ENCODE measurements at places on chromosomes 6 and 20. TPM values are rescaled to one million over a fixed set of nuclear protein-coding genes. Genes with fewer than 3 reads are reported as not detected.

Gene JPH2
- 48.9 TPM for total RNA-seq

Gene CFB
- 476 TPM for total RNA-seq

Gene PFDN6
- 38.6 TPM for total RNA-seq

Gene SNX9
- total RNA-seq: 56.7 TPM

Gene ITPA
- total RNA-seq: 44.4 TPM

Gene PRSS35
- total RNA-seq: 2.8 TPM

Gene TRIM40
- not detected for total RNA-seq

Gene GJA10
- total RNA-seq: not detected

Gene HLA-DRB1
- 174 TPM for total RNA-seq

Gene SPAG4
- 7.2 TPM for total RNA-seq

- DNase-seq: no peak
Observed at GRCh38 chr6:103284835-103285234, 1574.9 kb downstream of the HACE1 start.

GRCh38 chr6:5673019-5673790, 333.5 kb downstream of the NRN1 start:
- no peak for DNase-seq

DNA sequence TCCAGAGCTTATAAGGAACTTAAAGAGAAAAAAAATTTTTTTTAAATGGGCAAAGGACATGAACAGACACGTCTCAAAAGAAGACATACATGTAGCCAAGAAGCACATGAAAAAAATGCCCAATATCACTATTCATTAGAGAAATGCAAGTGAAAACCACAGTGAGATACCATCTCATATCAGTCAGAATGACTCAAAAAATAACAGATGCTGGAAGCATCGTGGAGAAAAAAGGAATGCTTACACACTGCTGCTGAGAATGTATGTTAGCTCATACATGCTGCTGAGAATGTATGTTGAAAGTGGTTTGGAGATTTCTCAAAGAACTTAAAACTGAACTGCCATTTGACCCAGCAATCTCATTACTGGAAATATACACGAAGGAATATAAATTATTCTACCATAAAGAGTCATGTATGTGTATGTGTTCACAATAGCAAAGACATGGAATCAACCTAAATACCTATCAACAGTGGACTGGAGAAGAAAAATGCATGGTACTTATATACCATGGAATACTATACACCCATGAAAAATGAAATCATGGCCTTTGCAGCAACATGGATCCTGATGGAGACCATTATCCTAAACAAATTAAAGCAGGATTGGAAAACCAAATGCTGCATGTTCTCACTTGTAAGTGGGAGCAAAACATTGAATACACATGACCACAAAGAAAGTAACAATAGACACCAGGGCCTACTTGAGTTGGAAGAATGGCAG, 5.2 kb downstream of the OR11A1 start:
- no peak for DNase-seq

DNA sequence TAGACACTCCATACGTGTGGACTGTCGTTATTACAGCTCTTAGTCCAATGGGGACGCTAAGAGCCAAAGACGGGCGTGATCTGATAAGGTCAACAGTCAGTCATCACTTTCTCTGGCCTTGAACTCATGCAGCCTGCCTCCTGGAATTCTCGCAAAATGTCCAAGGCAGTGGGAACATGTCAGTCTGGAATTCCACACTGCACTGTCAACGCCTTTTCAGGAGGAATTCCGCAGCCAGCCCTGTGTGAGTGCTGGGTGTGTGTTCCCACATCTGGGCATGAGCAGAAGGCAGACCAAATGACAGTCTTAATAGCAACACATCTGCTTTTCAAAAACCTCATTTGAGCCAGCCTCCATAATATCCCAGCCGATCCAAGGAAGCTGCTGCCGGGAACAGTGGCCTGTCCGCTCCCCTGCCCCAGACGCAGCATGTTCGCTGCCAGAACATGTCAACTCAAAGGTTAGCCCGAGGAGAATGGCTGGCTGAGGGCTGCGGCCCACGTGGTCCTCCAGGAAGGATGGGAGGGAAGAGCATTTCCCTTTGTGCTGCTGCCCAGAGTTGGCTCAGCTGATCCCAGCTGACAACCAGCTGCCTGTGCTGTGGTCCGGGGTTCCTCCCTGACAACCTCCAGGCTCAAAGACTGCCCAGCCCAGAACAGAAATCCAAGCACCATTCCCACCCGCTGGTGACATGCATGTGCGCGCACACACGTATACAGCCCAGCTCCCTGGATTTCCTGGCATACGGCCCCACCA, 103.1 kb downstream of the SULF2 start:
- peak; percentile 51 for DNase-seq

- DNase-seq: no peak
Observed at GRCh38 chr20:44129911-44130718, 56.9 kb downstream of the JPH2 start.

DNA sequence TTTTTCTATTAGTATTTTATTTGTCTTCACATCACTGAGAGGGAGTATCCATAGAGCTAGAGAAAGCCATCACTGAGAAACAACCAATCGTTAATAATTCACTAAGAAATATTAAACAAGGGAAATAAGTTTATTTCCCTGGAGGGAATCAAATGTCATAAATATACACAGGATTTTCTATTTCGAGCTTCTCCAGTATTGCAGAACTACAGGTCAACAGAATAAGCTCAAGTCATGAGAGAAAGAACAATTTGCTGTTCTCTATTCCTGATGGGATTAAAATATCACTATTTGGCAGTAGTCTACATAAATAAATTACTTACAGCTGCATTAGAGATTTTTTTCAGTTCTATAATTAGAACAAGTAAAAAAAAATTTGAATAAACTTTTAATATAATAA, 2.2 kb upstream of the FAM162B start:
- DNase-seq: no peak

GRCh38 chr6:15881150-15881549, 218.3 kb upstream of the DTNBP1 start:
- DNase-seq: no peak

DNA sequence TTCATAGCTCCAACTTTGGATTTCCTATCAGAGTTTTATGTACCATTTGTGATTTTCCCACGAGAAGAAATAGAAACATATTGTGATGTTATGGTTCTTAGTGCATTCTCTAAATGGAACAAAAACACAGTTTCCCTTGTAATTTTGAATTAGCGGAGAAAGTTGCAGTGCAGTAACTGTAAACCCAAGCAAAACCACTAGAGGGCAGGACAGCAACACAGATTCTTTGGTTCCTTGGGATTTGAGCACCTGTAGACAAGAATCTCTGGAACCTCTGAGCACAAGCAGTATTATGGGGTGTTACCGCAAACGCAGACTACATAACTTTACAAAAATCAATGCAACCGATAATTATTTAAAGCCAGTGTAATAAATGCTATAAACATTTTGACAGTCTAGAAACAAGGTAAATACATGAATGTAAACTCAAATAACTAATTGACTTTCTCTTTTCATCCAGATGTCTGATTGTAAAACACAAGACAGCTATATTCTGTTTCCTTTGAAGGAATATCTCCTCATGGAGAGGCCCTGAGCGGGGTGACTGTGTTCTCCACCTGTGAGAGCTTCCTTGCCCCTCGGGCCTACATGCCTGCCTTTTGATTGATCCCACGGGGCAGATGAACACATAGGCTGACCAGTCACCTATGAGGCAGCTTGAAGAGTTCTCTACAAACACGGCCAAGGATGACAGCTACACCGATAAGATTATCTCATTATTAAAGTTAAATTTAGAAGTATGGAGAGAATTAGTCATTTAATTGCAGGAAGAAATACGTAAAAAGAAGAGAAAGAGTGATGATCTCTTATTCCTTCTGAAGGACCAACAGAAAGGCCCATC, 67.5 kb upstream of the COL21A1 start:
- DNase-seq: no peak

DNA sequence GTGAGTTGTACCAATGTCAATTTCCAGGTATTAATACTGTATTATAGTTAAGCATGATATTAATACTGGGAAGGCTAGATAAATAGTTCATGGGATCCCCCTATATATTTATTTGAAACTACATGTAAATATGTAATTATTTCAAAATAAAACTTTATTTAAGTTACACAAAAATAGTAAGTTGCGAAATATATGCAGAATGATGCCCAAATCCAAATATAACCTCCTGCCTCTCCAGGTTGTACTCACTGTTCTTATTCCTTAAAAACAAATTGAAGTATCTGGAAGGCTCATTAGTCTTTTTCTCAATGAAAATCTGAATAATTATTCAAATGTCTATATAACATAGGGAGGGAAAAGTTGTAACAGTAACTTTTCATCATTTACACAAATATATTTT, 161.9 kb upstream of the DEFB112 start:
- DNase-seq: no peak

DNA sequence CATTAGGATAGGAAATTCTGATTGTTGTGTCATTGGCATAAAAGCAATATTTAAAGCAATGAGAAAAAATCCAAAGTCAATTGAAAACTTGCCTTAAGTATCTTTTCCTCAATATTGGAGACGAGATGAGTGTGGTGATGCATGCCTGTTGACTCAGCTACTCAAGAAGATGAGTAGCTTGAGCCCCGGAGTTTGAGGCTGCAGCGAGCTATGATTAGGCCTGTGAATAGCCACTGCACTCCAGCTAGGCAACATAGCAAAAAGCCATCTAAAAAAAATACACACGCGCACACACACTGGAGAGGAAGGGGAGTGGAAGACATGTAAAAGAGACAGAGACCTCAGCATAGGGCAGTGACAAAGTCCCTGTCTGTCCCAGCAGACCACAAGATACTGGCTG, 9.7 kb upstream of the MARCKS start:
- DNase-seq: no peak

DNA sequence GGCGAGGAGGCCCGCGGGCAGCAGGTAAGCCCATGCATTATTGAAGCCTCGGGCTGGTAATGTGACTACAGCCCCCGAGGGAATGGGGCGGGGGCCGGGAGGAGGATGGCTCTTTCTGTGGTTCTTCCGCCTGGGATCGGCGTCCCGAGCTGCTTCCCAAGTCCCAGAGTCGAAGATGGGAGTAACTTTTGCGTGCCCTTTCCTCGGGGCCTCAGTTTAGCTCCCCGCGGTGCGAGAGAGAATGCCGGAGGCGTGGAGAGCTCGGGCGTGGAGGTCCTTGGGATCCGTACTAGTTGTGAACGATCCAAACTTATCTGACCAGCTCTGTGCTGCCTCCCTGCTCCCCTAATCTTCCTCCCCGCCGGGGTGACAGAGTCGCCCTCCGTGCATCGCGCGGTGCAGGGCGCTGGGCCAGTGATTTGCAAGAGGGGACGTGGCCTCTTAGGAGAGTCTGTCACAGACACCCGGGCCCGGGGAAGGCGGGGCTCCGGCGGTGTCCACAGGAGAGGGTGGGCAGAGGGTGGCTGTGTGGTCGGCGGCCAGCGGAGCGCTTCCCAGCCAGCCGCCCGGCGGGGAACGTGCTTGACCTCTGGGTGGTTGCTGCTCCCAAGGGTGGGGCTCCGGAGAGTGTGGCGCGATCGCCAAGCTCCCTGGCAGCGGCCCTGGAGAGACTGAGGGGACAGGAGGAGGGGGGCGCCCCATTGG, 815 bp downstream of the UTRN start:
- DNase-seq: peak; percentile 45

- peak; percentile 89 for DNase-seq
Observed at GRCh38 chr20:44407402-44408184, 52.1 kb downstream of the HNF4A start.

DNA sequence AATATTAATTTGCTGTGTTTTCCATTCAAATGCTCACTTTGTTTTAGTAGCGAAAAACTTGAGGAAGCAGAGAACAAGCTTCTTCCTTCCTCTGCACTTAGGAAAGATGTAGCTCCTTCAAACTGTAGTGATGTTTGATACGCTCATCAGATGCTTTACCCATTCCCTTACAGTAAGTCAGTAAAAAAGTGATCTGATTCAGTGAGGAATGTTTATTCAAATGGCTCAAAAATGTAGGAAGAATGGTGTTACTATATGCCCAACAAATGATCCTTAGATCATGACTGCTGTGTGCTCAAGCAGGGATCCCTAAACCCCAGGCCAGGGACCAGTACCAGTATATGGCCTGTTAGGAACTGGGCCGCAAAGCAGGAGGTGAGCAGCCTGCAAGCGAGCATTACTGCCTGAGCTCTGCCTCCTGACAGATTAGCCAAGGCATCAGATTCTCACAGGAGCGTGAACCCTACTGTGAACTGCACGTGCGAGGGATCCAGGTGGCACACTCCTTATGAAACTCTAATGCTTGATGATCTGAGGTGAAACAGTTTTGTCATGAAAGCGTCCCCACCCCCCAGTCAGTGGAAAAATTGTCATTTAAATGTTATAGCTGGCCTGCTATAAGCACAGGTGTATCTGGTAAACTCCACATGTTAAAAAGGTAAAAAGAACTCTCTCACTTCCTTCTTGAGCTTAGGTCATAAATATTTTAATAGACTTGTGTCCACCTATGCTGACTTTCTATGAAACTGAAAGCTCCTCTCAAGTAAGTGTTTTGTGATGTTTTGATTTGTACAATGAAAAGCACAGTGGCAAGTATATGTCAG, 187.2 kb downstream of the FOXC1 start:
- no peak for DNase-seq

GRCh38 chr6:130841128-130841728, 14.0 kb downstream of the SMLR1 start:
- no peak for DNase-seq

GRCh38 chr20:19981031-19981451, 36.1 kb upstream of the NAA20 start:
- no peak for DNase-seq

DNA sequence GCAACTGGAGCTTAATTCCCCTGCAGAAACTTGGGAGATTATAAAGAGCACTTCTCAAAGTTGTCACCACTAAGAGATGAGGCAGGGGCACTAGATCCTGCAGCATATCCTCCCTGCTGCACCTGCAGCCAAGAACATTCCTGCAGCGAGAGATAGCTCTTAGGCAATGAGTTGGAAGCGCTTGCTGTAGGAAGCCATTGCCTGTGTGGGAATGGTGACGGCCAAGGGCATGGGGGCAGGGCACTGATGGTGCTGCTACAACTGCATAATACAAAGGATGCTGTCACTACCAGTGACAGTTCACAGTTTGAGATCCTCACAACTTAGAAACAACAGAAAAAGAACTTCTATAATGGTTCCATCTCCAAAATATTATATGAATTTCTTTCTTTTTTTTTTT, 89.9 kb downstream of the CDS2 start:
- DNase-seq: no peak

DNA sequence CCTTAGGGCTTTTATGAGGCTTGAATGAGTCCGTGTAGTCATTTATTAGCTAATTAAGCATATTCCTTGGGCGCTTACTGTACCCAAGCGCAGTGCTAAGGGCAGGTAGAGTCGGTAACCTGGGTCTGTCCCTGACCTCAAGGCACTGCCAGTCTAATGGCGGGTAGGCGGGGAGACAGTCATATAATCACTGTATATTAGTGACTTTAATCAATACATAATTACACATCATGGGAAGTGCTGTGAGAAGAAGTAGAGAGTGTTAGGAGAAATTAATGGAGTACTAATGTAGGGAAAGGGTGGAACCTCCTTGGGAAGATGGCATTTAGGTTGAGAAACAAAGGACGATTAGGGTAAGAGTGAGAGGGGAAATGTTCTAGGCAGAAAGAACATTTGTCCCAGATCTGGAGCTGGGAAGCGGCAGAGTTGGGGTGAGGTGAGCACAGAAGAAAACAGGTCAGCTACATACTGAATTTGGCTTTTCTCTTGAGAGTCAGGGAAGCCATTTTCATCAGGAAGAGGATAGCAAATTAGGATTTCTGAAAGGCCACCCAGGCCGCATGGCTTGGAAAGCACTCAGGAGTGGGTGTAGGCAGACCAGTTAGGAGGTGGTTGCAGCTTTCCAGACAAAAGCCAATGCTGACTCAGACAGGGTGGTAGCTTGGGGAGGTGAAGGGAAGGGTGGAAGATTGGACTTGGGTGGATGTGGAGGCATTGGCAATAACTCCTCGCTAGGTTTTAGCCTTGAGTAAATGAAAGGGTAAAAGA, 954 bp upstream of the BLCAP start:
- DNase-seq: no peak

GRCh38 chr6:39593646-39594045, 131.6 kb downstream of the KIF6 start:
- no peak for DNase-seq
